ENCODE measurements at places on chromosomes 4 and X.

GRCh38 chr4:175252642-175253041, 334.5 kb downstream of the ADAM29 start:
- no peak for DNase-seq

DNA sequence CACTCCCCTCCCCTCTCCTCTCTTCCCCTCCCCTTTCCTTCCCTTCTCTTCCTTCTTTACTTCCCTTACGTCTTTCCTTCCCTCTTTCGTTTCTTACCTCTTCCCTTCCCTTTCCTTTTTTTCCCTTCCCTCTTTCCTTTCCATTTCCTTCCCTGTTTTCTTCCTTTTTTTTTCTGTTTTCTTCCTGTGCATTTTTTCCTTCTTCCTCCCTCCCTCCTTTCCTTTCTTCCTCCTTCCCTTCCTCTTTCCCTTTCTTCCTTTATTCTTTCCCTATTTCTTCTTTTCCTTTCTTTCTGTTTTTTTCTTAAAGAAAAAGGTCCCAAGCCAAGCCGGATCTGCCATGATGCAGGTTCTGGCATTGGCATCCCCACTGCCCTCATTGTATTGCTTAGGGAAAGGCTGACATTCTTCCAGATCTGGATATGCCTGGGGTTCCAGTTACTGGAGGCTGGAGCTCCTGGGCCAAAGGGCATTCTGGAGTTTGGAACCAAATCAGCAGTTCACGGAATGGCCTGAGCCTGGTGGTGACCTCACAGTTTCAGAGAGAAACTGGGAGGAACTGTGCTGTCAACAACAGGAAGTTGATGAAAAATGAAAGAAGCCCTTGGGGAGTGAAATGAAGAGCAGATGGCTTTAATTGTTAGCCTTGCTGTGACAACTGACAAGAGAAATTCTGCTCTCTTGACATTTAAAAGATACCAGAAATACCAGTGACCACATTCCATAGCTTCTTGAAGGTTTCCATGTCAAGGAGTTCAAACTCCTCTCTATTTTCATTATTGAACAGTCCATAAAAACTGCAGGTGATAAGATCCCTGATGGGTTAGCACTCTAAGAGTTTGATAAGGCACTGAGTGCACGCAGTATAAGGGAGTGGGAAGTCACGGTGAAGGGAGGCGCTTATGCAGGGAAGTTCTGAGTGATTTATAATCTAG, 622.1 kb downstream of the SPRY1 start:
- DNase-seq = no peak

GRCh38 chr4:85732124-85732523, 257.2 kb downstream of the ARHGAP24 start:
- no peak for DNase-seq

DNA sequence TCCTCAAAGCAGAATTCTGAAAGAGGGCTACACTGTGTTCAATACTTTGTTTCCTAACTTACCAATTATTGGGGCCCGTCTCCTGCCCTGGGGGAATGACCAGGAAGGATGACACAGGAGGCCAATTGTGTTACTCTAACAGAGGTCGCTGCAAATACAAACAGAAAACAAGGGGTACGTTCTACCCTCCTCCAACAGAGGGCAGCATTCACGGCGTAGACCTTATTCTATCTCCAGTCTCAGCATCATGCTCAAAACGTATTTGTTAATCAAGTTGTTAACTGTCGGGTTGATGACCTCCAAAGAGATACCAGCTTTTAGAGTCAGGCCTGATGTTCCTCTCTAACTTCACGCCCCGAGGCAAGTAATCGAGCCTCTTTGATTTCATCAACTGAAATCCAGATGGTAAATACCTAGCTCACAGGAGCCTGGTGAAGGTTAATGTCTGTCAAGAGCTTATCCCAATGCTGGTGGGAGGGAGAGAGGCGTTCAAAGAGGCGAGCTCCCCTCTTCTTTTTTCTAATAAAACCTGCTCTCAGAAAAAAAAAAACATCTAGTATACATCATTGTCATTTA, 181.0 kb upstream of the KCNIP4 start:
- no peak for DNase-seq

DNA sequence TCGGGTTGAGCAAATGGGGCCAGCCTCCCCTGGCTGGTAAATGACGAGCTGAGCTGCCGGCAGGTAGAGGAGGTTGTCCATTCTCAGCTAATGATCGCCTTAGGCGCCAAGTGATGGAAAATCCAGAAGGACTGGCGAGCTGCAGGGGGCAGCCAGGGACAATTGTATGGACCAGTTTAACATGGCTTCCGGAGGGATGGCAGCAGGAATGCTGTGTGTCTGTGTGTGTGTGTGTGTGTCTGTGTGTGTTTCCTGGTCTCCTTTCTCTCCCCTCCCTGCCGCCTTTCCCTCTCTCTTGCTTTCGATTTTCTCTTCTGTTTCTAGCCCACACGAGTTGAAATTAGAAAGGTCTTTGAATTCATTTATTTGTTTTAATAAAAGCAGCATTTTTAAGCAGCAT, 45.2 kb upstream of the BCOR start:
- DNase-seq = no peak

DNA sequence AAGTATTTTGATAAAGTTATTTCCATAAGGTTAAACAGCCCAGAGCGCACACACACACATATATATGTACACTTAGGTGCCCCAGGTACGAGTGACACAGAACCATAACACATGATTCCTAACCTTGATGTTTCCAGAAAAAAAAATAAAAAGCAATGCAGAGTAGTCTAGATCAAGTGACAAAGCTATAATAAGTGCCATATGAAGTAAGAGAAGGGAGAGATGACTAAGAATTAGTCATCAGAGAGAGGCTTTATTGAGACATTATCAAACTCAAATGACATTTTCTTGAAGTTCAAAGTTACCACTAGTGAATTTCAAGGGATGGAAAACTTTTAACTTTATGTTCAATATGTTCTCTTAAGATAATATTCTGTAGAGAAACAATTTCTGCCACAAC, 215.0 kb downstream of the HTR2C start:
- no peak for DNase-seq

DNA sequence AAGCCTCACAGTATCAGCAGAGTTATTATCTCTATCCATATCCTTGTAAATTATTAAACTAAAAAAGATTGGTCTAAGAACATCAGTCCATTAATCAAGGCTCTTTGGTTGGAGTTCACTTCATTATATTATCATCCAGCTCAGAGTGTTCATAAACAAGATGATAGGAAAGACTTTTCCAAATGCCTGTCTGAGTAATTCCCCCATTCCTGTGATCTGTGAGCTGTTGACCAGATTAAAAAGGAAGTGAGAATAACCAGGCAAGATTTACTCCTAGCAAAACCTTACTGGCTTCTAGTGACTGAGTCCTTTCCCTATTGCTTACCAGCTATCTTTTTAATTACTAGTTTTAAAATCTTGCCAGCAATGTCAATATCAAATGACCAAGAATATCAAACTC, 14.9 kb downstream of the PKD2 start:
- DNase-seq = no peak

- DNase-seq = no peak
These were observed 118.2 kb upstream of the STX18 start for GRCh38 chr4:4659871-4660651.

DNA sequence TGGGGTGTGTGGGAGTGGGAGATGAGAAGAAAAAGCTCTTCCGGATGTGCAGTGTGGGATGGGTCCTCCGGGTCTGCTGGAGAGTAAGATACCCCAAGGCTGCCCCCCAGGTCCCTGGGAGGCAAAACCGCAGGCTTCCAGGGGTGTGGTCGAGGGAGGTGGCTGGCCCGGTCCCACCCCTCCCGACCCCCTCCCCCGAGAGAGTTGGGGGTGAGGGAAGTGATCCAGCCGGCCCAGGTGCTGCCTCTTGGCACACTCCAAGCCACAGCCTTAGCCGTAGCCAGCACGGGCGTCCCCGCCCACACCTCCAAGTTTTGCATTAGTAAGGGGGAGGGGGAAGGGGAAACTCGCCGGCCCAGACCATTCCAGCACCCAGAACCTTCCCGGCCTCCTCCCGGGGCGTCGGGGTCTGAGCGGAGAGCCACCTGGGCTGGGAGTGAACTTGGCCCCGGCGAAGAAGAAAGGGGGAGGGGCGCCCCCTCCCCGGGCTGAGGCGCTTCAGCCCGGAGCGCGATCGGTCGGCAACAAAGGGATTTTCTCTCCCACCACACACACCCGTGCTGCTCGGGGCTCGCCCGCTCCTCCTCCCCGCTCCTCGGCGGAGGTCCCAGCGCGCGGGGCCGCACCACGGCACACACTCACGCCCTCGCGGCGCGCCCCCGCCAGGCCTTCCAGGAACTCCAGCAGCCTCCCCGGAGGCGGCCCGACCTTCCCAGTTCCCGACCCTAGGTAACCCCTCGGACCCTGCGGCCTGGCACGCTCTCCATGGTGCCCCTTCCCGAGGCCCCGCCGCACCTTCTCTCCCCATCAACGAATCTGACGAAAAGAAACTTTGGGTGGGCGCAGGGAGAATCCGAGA, 14.4 kb downstream of the BCOR start:
- DNase-seq = no peak

DNA sequence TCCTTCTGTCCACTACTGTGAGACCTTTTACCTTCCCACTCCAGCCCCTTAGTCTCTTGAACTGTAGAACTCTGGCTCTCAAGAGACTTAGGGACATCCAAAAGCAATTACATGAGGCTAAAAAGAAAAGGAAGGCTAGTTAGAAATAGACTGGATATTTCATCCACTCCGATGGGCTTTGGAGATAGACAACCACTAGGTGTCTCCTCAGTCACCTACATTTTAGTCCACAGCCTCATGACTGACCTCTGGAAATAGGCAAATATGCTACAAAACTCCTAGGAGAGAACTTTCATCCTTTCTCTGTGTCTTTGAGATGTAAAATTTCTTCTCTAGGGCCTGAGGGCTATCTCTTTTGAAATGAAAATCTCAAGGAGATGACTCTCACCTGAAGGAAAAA, 45.1 kb upstream of the LAMP2 start:
- DNase-seq = no peak

DNA sequence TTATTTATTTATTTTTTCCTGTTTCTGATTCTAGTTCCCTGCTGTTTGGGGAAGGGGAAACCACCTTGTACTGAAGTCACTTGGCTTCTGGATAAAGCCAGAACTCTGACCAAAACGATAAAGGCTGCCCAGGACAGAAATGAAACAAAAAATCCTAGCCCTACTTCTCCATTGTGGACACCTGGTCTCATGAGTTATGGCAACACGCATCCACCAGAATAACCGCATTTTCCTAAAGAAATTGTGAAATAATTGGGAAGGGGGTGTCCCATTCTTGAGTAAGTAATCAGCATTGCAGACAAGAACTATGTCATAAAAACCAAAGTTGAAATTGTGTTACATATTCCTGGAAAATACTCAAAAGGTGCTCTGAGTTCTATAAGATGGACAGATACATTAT, 42.1 kb downstream of the SLC9A7 start:
- DNase-seq = no peak

GRCh38 chr4:130825284-130825683, 1729.3 kb downstream of the C4orf33 start:
- no peak for DNase-seq

DNA sequence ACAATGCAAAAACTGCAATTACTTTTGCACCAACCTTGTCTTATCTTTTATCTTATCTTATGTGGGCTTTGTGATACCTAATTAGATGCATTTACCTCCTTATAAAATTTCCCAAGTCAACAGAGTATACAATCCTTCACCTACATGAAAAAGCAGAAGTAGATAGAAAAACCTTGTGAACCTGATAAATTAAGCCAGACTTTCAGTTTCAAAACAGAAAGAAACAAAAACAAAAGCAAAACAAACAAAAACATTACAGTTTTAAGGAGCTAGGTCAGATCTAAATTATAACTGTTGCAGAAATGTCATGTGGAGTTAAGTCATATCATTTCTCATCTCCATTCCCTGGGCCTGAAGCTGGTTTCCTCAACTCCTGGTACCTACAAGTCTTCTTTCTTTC, 24.9 kb upstream of the CXXC4 start:
- no peak for DNase-seq

GRCh38 chr4:70943114-70943513, 40.9 kb downstream of the MOB1B start:
- no peak for DNase-seq

- no peak for DNase-seq
These were observed at the start of gene COL25A1 for GRCh38 chr4:109302361-109303139. Gene COL25A1, minus strand, starts transcription at chr4:109302658.

- DNase-seq = no peak
These were observed 651.4 kb downstream of the IQCM start for GRCh38 chr4:149164282-149164681.

Data from stimulated activated CD8-positive, alpha-beta memory T cell treated with anti-CD3 and anti-CD28 coated beads, Interleukin-2, amount 100 ng/mL, for 1 hour (primary cell).